Activated T-helper 9 cell treated with anti-CD3 and anti-CD28 coated beads, Interleukin-2, amount 50 U/mL, for 16 hours (primary cell): ENCODE measurements at places on chromosomes 5 and 9.

DNA sequence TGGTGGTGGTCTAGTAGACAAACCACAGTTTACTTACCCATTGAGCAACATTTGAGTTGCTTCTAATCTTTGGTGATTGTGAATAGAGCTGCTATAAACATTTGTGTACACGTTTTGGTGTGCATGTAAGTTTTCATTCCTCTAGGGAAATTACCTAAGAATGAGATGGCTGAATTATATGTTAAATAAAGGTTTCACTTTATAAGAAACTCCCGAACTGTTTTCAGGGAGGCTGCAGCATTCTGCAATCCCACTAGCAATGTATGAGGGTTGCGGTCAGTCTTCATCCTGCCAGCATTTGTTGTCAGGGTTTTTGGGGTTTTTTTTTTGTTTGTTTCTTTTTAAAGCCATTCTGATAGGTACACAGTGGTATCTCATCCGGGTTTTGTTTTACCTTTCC, 45.7 kb upstream of the PPARGC1B start:
- DNase-seq: no peak

DNA sequence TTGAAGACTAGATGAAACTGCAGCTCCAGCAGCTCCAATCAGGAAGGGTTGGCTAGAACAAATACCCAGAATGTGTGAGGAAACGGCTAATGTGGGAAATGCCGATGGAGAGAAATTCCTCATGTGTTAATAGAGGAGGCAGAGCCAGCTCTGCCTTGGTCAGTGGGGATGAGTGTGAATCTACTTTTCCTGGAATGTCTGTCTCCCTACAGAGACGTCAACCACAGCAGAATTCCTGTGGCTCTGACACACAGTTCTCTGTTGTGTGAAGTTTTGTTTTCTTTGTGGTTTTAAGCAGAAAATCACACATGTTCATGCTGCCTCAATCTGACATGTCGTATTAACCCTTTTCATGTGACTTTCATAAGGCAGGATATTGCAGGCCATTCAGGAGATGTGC, 476.6 kb upstream of the WWC1 start:
- no peak for DNase-seq

GRCh38 chr9:89789922-89790510, 185.2 kb downstream of the GADD45G start:
- no peak for DNase-seq

DNA sequence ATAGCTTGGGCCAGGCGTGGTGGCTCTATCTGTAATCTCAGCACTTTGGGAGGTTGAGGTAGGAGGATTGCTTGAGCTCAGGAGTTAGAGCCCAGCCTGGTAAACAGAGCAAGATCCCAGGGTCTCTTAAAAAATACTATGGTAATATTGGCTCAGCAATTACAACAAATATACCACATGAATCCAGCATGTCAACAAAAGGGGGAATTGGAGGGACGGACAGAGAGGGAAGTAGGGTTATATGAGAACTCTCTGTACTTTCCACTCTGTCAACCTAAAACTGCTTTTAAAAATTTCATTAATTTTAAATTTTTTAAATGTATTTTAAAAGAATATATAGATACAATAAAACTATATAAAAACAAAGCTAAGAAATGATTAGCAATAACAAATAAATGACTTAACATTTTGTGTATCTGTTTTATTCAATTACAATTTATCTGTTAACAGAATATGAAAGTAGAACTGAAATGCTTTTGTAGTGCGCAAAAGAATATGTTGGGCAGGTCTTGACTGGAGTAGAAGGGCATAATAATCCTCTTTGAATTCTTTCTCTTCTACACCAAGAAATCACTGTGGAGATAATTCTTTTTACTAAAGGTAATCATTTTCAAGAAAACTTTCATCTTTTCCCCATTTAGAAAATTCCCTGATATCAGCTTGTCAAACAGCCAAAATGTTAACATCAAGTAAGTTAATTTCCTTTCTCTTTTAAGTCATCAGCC, 12.9 kb upstream of the CDC42SE2 start:
- DNase-seq: no peak

DNA sequence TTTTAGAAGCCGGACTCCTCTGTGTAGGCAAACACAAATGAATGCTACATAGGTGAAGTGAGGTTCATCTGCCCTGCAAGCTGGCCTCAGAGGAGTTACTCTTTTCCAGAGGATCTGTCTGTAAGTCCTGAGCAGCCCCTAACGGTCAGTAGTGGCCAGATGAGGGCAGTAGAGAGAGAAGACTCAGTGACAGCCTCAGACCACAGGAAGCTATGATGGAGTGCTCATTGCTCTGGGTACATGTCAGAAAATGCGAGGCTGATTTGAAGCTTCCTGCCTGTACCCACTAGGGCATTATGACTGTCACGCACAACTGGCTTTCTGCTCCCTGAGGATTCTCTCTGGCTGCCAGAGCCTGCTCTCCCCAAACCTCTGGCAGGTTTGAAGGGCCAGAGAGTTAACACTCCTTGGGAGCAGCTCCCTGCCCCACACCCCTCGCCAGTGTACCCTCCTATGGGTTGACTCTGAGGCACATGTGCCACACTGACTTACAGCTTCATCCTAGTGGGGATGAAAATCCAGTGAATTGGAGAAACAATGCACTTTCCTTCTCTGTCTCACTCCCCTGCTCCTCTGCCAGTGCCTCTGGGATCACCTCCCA, 141.5 kb downstream of the GABRG2 start:
- no peak for DNase-seq

- DNase-seq: no peak
Observed at GRCh38 chr9:127492616-127493015, 41.3 kb downstream of the LRSAM1 start.
